ENCODE measurements at places on chromosomes 12 and 14.

- H3K4me1 ChIP-seq = no peaks in the 10 kb centered on the region
- no peaks in the 10 kb centered on the region for H3K36me3 ChIP-seq
- H3K27ac ChIP-seq = no peak overlapping the region
- no peak for DNase-seq
- H3K4me3 ChIP-seq = no peak overlapping the region
- no peaks in the 10 kb centered on the region for H3K27me3 ChIP-seq
These were observed 306.6 kb upstream of the MIS18BP1 start for GRCh38 chr14:45559626-45560025.

DNA sequence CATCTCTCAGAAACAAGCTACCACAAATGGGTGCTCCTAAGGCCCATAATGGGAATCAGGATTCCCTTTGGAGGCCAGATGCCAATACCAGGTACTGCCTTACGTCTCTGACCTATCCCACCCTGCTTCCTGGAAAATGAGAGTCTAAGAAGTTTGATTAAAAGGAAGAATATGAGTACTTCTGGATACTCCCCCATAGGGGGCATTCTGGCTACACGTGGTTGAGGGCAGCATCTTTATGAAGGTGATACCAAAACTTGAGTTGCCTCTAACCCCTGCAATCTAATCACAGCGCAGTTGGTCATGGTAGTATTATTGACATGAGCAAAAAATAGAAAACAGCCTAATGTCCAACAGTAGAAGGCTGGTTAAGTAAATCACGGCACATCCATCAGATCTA is 184.2 kb upstream of the LHX5 start:
- H3K4me1 ChIP-seq = no peaks in the 10 kb centered on the region
- H3K27ac ChIP-seq = no peak overlapping the region
- peaks cover 1% of the 10 kb centered on the region for H3K27me3 ChIP-seq
- no peaks in the 10 kb centered on the region for H3K36me3 ChIP-seq
- no peak for DNase-seq

- H3K27ac ChIP-seq = no peak overlapping the region
- peaks cover 3% of the 10 kb centered on the region for H3K27me3 ChIP-seq
- DNase-seq = no peak
- H3K4me3 ChIP-seq = no peak overlapping the region
- H3K4me1 ChIP-seq = no peaks in the 10 kb centered on the region
These were observed 46.7 kb downstream of the PDE3A start for GRCh38 chr12:20415028-20415427.

DNA sequence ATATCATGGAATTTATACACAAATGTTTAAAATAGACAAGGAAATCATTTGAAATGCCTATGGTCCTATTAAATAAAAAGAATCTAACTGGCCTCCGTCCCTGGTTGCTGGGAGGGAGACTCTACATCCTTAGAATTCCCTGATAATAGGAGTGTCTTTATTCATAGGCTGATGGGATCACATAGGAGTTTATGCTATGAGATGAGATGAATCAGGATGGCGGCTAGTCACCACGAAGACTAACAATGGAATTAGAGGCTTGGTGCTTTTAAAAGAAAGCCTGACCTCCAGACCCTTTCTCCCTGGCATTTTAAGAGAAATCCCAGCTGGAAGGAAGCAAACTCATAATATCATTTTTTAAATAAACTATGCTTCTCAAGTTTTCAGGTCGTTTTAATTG is 69.7 kb downstream of the SEC23A start:
- no peak for DNase-seq
- H3K36me3 ChIP-seq = peaks cover 20% of the 10 kb centered on the region
- no peaks in the 10 kb centered on the region for H3K27me3 ChIP-seq
- H3K4me3 ChIP-seq = no peak overlapping the region
- no peak overlapping the region for H3K27ac ChIP-seq
- H3K4me1 ChIP-seq = no peaks in the 10 kb centered on the region
